ENCODE measurements at places on chromosomes 1 and 21.

- no peak for DNase-seq
These were observed 114.0 kb downstream of the GREM2 start for GRCh38 chr1:240497908-240498307.

GRCh38 chr1:54464031-54464476, 57.9 kb upstream of the SSBP3 start:
- DNase-seq = no peak

- no peak for DNase-seq
These were observed 6.3 kb upstream of the TRIM33 start for GRCh38 chr1:114517348-114517747.

DNA sequence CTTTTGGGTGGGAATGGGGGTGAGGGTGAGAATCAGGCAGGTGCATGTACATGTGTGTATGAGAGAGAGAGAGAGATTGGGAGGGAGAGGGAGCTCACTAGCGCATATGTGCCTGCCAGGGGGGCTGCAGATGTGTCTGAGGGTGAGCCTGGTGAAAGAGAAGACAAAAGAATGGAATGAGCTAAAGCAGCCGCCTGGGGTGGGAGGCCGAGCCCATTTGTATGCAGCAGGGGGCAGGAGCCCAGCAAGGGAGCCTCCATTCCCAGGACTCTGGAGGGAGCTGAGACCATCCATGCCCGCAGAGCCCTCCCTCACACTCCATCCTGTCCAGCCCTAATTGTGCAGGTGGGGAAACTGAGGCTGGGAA, 95.0 kb downstream of the EPHB2 start:
- no peak for DNase-seq

- no peak for DNase-seq
These were observed 27.8 kb downstream of the SLC26A9 start for GRCh38 chr1:205915354-205915990.

GRCh38 chr1:185907246-185907645, 173.1 kb downstream of the HMCN1 start:
- DNase-seq = no peak

GRCh38 chr1:52268372-52268771, 97.6 kb downstream of the CC2D1B start:
- DNase-seq = no peak

- no peak for DNase-seq
These were observed 22.9 kb upstream of the AXDND1 start for GRCh38 chr1:179342740-179343404.

- no peak for DNase-seq
These were observed 4.2 kb downstream of the GSTM4 start for GRCh38 chr1:109659997-109660690.

GRCh38 chr1:198598796-198599321, 40.0 kb upstream of the PTPRC start:
- no peak for DNase-seq

- no peak for DNase-seq
These were observed 8.8 kb upstream of the GBP6 start for GRCh38 chr1:89355056-89355455.

GRCh38 chr21:35672313-35672712, 388.0 kb downstream of the SETD4 start:
- no peak for DNase-seq

DNA sequence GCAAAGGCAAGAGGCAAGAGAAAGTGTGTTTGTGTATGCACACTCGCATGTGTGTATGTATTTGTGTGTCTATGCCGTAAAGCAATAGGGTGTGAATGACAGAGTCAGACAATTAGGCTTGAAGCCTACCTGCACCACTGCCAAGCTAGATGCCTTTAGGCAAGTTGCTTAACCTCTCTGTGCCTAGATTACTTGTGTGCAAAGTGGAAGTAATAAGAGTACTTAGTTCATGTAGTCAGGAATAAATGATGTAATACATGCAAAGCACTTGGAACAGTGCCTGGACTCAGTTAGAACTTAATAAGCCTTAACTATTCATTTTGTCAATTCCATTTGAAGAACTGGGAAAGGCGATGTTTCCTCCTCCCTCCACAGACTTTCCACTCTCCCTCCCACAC, 31.7 kb downstream of the LAMB3 start:
- DNase-seq = no peak

GRCh38 chr1:150072959-150073358, 5.4 kb downstream of the VPS45 start:
- DNase-seq = no peak

- DNase-seq = no peak
These were observed 27.4 kb upstream of the GJA9 start for GRCh38 chr1:38908821-38909220.

GRCh38 chr1:25462732-25463131, 32.0 kb downstream of the MACO1 start:
- DNase-seq = no peak

- DNase-seq = no peak
These were observed 19.0 kb downstream of the ADORA1 start for GRCh38 chr1:203146537-203146936.

DNA sequence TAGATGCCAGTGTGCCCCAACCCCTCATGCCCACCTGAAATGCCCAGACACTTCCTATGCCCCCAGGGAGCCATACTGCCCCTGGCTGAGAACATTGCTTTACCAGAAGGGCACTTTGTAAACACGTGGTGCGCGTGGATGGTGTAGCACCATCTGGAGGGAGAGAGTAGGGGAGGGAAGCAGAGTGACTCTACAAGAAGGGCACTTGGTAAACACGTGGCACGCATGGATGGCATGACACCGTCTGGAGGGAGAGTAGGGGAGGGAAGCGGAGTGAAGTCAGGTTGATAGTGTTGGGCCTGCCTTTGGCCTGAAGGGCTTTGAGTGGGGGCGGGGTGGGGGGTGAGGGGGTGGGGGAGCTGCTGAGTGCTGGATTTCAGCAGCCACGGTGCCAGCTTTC, 324.0 kb upstream of the VAMP3 start:
- DNase-seq = no peak

DNA sequence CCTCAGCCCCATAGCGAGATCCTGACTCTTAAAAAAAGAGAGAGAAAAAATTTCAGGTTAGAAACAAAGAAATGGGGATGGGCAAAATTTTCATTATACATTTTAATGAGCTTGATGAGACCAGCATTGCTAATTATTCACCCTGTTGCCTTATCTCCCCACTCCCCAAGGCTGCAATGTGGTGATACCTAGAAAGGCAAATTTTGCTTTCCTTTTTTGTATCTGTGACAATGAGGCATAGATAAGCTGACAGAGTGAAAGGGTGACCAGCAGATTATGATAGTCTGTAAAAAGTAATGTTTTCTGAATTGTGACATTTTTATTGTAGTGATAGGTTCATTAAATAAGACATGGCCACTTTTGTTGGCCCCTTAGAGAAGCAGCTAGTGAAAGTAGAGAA, 12.9 kb downstream of the SRRM1 start:
- no peak for DNase-seq

- no peak for DNase-seq
These were observed 316.3 kb upstream of the GREM2 start for GRCh38 chr1:240928265-240928664.

- DNase-seq = peak; percentile 82
These were observed at the start of gene PANK4 for GRCh38 chr1:2525920-2526823. Gene PANK4, minus strand, starts transcription at chr1:2526596. Its CDS starts 9 bp downstream, at chr1:2526587.

DNA sequence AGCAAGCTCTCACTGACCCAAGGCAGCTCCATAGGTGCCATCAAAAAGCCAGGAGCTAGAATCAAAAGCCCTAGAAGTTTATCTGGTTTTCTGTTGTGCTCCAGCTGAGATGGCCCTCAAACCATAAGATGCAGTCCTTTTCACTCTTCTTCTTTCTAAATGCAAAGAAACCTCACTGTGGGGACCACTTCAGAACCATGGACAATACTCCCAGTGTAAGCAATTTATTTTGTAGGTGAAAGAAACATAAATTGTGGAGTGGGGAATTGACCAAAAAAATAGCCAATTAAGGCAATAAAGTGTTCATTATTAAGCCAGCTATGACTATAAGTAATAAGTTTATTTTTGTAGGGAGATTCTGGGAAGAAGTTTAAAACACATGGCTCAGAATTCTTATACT, 1399.9 kb downstream of the PLA2G4A start:
- no peak for DNase-seq

DNA sequence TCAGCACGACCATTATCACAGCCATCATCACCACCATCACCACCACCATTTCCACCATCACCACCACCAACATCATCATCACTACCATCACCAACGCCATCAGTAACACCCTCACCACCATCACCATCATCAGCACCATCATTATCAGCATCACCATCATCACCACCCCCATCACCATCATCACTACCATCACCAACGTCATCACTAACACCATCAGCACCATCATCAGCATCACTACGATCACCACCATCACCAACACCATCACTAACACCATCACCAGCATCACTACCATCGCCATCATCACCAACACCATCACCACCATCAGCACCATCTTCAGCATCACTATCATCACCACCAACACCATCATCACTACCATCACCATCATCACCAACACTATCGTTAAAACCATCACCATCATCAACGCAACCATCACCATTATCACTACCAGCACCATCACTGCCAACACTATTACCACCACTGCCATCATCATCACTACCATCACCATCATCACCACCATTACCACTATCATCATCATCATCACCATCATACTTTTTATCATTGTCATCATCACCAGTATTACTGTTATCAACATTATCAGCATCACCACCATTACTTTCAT, 1.3 kb downstream of the TAS1R2 start:
- no peak for DNase-seq

- DNase-seq = no peak
These were observed 33.1 kb upstream of the SELENON start for GRCh38 chr1:25766721-25767436.

DNA sequence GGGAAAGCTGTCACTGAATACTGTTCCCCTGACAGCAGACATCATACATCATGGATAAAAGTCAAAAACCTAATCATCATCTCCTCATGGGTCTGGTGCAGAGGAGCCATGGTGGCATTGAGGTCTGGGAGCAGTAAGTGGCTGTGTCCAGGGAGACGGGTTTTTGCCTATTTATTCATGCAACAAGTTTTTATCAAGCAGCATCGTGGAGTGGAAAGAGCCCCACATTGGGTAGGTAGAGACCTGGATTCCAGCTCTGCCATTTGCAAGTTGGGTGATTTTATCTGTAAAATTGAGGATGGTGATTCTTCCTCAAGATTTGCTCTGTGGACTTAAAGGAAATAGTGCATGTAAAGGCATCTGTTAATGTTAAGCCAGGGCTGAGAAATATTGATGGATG, 4.2 kb downstream of the CACHD1 start:
- no peak for DNase-seq

GRCh38 chr1:151840421-151840820, 801 bp upstream of the C2CD4D start:
- no peak for DNase-seq

DNA sequence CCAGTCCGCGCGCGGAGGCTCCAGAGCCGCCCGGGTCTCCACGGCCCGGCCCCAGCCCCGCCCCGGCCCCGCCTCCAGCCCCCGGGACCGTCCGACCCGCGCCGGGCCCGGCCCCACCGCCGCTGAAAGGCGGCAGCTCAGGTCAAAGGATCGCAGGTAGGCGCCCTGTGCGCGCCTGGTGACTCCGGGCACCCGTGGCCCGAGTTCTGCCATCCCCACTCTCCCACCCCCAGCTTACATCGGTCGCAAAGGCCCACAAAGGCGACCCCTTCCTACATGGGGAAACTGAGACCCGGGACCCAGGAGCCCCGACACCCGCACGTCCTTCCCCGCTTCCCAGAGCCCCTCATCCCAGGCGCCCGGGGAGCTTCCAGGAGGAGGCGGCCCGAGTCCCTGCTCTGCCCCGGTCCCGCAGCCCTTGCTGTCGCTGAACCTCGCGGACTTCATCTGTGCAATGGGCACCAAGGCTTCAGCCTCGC, at the start of gene TMEM200B:
TMEM200B (minus strand) TSS at position 17 of the 479 bp plus-strand sequence. CDS start 2,075 bp downstream, outside the sequence.
- DNase-seq = no peak

- DNase-seq = no peak
These were observed 38.1 kb upstream of the GPR153 start for GRCh38 chr1:6298940-6299465.

GRCh38 chr1:241131636-241132194, 225.3 kb downstream of the RGS7 start:
- no peak for DNase-seq

- DNase-seq = no peak
These were observed 22.4 kb downstream of the RPL5 start for GRCh38 chr1:92854101-92854785.

- DNase-seq = no peak
These were observed 17.7 kb downstream of the CD1E start for GRCh38 chr1:158371188-158371953.
